EL (cell line): ENCODE measurements at places on chromosomes 2 and 18.
A peak's percentile ranks its signal among the peaks of the same experiment; 100 is the strongest.

GRCh38 chr2:10385933-10386773 lies 62.0 kb downstream of the ODC1 start:
- peak; percentile 76 for DNase-seq

GRCh38 chr2:9655441-9656269 lies 24.9 kb upstream of the YWHAQ start:
- DNase-seq, result peak; percentile 90

DNA sequence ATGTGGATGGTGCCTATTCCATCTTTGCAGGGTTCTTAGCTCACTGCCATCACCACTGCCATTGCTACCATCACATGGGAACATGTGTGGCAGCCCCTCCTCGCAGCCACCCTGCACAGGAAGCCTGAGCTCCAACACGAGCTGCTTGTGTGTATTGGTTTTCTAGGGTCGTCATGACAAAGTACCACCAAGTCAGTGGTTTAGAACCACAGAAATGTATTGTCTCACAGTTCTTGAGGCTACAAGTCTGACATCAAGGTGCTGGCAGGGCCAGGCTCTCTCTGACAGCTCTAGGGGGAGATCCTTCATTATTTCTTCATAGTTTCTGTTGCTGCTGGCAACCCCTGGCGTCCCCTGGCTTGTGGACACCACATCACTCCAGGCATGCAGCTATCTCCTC lies 10.3 kb upstream of the IL1R2 start:
- DNase-seq, result no peak

DNA sequence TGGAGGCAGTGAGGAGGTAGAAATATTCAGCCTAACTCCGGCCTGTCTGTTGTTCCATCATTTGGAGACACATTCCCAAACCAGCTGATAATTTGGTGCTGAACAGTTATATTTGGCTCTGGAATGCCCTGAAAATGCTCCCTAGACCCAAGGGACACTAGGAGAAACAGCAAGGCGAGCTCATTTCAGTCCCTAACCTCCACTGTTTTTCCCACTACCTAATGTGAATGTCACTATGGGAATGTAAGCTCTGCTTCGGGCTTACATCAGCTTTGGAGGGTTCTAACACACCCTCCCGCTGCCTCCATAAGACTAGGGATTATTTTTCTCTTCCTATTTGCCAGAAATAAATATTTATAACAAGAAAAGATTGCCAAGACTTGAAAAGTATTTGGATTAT lies 103.5 kb downstream of the ANTXR1 start:
- no peak for DNase-seq

DNA sequence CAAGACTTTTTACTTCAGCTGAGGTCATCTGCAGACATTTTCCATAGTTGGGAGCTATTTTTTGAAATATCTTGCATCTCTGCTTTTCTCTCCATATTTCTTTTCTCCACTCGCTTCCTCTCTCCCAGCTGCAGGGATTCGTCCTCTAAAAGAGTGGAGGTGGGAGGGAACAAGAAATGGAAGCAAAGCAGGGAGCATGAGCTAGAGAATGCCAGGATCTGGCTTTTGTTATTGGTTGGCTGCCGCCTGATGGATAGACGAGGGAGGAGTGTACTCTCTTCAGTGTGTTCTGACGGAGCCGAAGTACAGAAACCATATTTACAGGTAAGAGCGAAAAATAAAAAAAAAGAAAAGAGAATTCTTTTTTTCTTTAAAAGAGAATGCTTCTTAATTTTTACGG lies at the start of gene CSRNP3:
Gene CSRNP3 (plus strand): TSS at position 282 of the 400 bp plus-strand sequence. CDS start 125,368 bp downstream, outside the sequence.
- peak; percentile 52 for DNase-seq

- no peak for DNase-seq
These were observed 33.4 kb upstream of the SEMA4C start for GRCh38 chr2:96903318-96903717.

GRCh38 chr2:45244928-45245327 lies 235.7 kb upstream of the SIX2 start:
- DNase-seq, result no peak

- DNase-seq, result no peak
These were observed 25.4 kb downstream of the KCNG2 start for GRCh38 chr18:79823120-79823519.
